ENCODE measurements at places on chromosomes 2 and 18.

DNA sequence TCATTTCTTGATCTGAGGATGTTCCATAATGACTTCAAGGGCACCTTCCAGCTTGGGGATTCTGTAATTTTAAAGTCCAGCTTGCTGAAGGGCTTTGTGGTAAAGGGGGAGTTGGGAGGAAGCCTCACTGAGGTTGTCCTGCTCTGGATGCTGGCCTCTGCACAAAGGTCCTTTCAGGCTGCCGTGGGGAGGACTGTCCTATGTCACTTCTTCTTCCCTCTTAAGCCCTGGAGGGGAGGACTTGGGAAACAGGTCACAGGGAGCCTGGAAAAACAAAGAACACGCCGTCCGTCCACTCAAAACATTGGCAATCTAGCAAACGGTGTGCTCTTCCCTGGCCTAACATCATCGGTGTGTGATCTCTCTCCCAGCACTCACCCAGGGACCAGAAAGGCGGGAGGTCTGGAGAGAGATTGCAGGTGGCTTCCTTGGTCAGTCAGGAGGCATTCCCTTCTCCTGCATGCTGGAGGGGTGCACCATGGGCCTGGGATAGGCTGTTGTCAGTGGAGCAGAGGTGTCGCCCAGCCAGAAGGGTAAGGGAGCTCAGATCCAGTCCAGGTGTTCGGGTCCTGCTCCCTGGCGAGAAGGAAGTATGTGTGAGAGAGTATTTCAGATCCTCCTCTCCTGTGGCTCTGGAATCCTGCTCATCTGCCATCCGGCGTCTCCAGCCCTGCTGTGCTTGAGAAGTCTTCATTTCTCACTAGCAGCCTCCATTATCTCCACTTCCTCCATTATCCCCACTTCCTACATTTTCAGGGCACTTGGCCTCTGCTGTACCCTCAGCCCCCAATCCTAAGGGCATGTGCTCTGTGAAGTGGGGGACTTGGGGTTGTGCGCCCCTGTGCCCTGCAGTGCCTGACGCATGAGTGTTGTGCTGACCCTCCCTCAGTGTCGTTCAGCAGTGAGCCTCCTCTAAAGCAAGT, 20.1 kb downstream of the ASAP2 start:
- DNase-seq = no peak

- peak; percentile 64 for DNase-seq
Observed at GRCh38 chr2:150166313-150167051, 321.0 kb downstream of the RND3 start.

DNA sequence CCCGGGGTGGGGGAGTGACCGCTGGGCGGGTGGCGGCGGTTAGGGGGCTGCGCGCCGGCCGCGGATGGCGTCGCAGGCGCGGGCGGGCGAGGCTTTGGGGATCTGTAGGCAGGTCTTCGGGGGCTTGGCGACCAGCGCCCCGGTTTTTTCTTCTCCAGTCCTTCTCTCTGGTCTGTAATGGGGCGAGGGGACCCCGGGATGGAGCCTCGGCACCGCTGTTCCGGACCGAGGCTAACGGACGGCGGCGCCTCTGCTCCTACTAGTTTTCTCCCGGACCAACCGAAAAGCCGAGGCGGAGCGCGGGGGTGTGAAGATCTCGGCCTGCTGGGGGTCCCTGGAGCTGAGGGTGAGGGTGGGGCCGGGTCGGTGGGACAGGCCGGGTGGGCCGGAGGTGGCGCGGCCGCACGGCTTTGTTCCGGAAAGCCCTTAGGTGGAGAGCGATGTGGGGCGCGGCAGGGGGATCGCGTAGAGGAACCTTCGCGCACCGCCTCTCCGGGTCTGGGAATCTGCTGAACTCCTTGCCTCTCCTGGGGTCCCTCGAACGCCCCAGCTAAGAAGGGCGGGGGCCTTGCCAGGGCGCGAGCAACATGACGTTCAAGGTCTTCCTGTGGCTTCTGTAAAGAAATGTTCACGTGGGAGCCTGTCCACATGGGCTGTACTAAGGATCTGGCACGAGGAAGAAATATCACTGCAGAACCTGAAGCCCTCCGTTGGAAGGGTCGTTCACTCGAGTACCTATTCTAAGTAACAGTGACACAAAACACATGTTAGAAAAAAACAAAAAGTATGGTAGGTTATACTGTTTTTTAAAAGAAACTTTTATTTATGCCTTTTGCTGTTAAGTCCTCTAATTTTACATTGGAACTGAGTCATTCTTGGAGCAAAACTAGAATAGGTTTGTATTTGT, 861 bp downstream of the SLC39A10 start:
- peak; percentile 68 for DNase-seq

DNA sequence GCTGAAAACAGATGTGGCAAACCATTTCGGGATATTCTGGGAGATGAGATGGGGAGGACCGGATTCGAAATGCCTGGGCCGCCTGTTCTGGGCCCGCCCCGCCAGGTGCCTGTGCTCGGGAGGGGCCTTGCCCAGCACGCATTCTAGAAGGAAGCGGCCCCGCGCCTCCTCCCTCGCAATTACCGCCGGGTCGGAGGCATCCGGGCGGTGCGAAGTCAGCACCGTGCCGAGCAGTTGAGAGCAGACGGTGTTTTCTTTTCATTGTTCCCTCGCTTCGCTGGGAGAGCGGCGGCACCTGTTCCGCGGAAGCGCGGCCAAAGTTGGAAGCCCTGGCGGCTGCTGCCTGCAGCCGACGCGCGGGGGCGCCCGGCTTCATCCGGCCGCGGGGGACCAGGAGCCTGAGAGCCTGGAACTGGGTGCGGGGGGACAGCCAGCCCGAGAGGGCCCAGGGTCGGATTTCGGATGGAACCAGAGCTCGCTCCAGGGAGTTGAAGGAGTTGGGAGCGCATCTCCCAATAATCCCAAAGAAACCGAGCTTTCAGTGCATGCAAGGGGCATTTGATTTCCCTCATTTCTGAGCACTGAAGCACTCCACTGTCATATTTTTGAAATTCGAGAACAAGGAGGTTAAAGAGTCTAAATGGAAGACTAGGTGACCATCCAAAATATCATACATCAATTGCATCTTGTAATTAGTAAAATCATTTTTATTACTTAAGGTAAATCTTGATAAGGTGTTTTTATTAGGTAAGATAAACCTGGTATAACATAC, 241.8 kb upstream of the RAB12 start:
- peak; percentile 29 for DNase-seq

DNA sequence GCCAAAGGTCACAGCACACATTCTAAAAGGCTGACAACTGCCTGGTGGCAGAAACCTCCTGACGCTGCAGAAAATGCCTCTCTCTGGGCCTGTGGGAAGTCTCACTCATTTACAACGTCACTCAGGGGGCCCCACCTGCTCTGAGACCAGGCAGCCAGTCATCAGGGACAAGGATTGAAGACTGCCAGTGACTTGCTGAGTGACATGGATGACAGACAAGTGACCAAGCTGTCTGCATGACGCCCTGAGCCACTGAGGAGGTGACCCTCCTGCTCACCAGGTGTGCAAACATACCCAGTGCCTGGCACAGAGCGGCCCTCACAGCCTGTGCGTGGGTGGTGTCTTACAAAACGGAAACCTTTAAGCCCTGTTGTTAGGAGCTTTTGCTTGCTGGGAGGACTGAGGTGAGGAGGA, 392.4 kb downstream of the TNS1 start:
- DNase-seq = no peak

DNA sequence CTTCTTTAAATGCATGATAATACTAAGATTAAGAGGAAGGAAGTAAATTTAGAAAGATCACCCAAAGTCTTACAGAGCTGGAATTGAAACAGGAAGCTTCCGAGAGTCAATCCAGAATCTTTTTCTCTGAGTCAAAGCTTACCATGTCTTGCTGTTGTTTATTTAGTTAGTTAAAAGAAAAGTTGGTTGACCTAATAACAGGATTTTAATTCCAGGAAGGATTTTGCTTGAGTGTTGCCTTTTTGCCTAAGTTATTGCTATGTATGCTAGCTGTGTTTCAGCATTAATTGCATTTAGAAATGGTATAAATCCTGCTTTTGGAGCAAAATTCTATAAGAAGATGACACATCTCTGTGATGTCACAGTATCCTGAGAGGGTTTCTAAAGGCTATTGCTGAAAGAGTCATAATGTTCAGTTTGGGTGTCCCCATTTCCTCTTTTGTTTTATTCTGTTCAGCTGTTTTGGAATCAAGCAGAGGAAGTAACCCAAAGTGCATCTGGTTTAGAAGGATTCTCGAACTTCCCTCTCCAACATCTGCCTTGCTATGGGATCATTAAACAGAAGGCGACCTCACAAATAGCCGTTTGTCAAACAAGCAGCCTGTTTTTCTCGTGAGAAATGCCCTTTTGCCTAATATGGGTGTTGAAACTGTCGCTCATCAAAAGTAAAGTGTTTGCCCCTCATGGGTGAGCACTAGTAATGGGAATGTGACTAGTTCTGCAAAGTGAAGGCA, 271.5 kb upstream of the MMADHC start:
- DNase-seq = no peak

DNA sequence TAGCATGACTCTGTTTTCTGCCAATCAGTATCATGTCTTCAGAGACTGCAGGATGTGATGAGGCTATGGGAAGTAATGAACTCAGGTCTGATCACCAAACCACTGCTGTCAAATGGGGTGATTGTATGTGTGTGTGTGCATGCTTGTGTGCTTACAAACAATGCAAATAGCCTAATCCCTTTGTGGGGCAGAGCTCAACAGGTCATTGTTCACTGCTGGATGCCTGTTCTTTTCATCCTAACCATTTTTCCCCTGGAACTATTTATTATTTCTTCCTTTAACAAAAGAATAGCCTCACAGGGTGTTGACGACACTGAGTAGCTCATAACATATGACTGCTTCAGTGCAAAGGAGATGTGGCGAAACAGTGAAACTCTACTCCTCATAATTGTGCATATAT, 55.9 kb downstream of the NXPH2 start:
- no peak for DNase-seq

DNA sequence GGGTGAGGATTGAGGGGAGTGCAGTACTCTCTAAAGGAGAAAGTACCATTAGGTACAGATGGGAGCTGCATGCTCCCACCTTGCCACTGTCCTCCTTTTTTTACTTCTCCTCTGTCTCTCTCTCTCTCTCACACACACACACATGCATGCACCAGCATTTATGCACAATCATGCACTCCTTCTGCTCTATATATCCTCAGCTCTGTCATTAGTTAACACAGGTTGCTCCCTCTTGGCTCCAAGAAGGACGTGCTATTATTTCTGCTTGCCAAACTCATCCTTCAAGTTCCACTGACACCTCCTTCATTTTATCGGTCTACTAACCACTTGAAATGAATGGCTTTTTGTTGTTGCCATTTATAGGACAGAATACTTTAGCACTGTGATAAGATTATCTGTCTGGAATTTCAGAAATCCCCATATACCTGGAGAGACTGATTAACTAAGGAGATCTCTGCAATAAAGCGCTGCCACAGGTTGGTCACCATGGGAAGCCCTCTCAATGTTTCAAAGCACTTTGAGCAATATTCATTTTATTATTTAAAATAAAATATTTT, 178.5 kb upstream of the TRIB2 start:
- no peak for DNase-seq

- DNase-seq = no peak
Observed at GRCh38 chr2:136727973-136728699, 37.2 kb upstream of the THSD7B start.

DNA sequence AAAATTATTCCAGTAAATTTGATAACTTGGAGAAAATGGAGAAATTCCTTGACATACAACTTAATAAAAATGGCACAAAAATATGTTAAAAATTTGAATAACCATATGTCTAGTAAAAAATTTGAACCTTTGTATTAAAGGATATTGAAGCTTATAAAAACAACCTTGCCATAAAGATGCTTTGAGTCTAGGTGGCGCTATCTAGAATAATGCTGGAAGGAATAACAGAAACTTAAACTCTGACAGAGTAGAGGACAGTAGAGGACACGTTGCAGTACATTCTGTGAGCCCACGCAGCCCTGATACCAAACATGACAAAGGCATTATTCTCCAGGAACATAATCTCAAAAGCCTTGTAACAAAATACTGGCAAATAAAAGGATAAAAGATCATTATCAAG, 44.7 kb upstream of the ALKAL2 start:
- no peak for DNase-seq

DNA sequence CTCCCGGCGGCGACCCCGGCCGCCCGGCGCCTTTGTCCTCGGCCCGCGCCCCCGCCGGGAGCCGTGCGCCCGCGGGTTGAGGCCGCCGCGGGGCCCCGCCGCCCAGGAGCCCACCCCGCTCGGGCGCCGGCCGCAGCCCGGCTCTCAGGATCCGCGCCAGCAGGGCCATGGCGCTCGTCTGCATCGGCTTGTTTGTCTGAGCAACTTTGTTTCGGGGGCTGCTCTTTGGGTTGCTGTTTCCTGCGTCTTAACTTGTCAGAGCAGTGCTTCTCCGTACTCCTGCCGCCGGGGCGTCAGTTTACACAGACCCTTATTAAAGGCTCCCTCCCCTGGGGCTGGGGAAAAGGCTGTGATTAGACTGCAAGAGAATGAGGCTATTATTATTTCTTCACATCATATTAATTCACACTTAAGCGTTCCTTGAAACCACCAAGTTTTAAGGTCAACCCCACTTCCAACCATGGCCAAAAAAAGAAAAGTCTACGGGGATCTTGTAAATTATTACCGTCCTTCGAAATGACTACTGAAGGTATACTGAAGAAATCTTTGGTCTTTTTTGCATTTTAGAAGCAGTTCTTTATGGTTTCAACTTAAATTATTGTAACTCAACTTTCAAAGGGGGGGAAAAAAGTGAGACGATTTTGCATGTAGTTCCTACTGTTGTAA, at the start of gene CYP27C1:
Gene CYP27C1, minus strand, starts transcription at position 198 of the 666 bp plus-strand sequence. Its CDS starts 29 bp downstream, at position 169.
- no peak for DNase-seq

- DNase-seq = no peak
Observed at GRCh38 chr2:151087377-151087776, 174.3 kb downstream of the RBM43 start.

DNA sequence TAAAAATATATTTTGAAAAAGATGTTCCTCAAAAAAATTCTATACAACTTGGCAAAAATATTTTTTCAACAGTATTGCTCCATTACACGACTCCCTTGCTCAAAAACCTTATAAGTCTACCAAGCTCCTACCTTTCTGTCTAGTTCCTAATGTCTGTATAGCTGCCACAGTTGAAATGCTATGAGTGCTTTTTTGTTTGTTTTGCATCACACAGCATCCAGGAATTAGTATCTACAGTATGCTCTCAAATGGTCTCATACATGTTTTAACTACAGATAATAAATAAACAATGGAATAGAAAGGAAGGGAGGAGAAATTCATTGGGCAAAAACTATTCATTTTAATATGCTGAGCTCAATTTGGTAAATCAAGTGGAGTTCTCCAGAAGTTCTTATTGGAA, 17.3 kb downstream of the ACADL start:
- DNase-seq = no peak

- DNase-seq = no peak
Observed at GRCh38 chr2:36466135-36466534, 110.6 kb downstream of the CRIM1 start.

DNA sequence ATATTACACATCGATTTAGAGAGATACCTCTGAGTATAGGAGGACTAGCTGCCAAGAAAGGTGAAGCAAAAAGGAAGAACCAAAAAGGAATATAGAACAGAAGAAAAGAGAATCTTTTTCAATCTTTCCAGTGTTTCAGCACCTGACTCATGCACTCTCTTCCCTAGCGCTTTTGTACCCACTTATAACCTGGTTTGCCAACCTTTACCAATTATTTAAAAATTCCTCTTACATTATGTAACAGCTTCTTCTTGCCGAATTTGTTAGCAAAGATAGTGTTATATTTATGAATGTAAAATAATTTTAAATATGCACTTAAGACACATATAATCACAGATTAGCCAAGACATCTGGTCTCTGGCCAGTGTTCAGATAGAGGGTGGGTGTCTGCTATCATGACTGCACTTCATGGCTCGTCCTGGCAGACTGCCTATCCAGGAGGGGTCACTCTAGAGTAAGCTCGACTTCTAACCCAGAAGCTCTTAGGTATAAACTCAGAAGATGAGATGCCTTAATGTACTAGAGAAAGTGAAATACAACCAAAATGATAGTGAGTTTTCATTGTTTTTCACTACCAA, 122.9 kb downstream of the ATAD2B start:
- no peak for DNase-seq

All from prostate gland (tissue), 2 donors.